ENCODE measurements at places on chromosomes 7 and 10.

DNA sequence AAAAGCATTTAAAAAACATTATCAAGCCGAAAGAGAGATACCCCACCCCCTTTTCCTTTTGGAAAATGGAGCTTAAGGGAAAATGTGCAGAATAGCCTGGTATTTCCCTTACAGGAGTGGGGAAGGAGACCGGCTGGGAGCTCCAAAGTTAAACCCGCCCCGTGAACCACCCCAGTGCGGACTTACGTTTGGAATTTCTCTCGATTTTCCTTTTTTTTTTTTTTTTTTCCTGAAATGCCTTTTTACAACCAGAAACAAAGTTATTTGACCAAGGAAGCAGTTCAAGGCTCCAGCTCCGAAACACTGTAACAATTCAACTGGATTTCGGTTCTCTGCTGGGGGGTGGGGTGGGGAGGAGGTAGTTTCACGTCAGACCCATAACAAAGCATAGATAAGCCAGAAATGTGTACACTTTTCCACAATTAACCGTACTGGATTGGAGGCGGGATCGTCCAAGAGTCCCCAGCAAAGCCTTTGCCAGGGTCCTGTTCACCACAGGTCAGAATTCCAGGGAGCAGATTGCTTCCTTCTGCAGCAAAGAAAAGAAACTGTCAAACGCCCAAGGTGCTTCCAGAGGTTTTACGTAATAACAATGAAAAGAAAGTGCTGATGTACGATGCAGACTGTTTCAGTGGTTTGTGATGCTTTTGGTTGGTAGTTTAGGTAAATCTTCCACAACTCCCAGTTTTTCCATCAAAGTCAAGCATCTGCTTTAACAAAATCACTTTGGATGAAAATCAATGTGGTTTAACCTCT is 6.7 kb downstream of the SKIDA1 start:
- no peak for DNase-seq

DNA sequence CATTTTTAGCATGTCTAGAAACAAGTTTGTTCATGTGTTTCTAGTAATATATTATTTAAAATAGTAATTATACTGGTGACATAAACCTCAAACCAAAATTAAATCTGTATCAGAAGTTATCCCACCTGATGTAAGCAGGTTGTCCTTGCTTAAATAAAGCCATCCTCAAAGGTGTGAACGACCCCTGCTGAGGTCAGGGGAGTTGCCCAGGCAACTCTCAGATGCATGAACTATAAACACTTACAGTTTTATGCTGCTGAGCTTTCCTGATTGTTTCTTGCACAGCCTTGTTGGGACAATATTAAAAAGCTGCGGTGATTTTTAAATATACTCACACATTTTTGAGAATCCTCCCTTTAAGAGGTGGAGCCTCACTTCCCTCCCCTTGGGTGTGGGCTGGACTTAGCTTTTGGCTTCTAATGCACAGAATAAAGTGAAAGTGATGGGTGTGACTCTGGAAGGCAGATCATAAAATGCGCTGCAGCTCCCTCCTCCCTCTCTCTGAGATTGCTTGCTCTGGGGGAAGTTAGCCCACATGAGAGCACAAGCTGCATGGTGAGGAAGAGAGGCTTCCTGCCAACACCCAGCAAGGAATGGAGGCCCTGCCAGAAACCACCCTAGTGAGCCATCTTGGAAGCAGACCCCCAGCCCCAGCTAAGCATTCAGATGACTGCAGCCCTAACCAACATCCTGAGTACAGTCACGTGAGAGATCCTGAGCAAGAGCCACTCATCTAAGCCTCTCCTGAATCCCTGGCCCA is 152.7 kb downstream of the SKIDA1 start:
- DNase-seq: no peak

GRCh38 chr7:46716926-46717325 is 795.9 kb upstream of the IGFBP3 start:
- DNase-seq: no peak

- peak; percentile 48 for DNase-seq
Measured at GRCh38 chr10:15433850-15434537, 62.9 kb upstream of the FAM171A1 start.

GRCh38 chr10:72525277-72525676 is 100.6 kb downstream of the MICU1 start:
- DNase-seq: no peak

GRCh38 chr10:124708246-124708779 is 35.9 kb downstream of the FAM53B start:
- DNase-seq: no peak

DNA sequence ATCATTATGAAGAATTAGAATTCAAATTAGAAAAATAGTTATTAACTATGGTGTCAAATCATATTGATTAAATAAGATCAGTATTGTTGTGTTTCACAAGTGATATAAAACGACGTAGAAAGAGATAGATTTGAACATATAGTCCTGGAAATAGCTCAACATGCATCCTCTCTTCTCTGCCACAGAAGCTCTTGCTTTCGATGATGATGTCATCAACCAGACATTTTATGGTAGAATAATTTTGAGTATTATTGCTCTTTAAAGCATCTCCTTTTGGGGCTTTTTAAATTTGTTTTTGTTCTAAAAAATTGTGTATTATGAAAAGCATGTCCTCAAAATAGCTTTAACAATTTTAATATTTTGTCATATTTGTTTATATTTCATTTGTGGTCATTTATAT is 95.0 kb downstream of the DGKB start:
- DNase-seq: no peak

- no peak for DNase-seq
Measured at GRCh38 chr10:98485959-98486358, 39.2 kb upstream of the HPS1 start.

DNA sequence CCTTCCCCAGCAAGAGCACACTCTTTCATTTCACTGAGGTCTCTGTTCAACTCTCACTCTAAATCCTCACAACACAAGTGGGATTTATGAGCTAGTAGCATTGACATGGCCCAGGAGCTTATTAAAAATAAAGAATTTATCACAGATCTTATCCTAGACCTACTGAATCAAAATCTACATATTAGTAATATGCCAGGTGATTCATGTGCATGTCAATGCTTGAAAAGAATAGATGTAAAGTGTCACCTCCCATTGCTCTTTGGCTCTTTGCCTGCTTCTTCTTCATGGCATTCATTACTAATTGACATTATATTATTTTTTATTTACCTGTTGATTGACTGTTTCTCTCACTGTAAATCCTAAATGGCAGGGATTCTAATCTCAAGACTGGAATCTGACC is 459.2 kb upstream of the LRRTM3 start:
- no peak for DNase-seq

GRCh38 chr7:2645274-2645868 is 13.6 kb downstream of the TTYH3 start:
- no peak for DNase-seq

GRCh38 chr7:100895956-100896731 is 456 bp upstream of the ACHE start:
- no peak for DNase-seq

DNA sequence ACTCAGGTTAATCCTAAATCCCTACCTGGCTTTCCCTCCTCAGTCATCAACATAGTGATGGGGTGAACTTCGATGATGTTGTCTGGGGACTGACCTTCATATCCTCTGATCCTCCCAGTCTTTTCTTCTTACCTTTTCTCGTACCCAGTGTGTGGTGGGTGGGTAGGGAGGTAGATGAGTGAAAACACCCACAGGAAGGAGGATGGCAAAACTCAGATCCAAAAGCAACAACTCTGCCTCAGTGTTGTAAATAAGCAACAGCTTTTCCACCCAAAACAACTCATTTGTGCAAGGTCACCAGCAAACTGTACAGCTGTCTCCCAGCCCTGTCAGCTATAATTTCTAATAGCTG is 38.6 kb downstream of the VOPP1 start:
- no peak for DNase-seq

GRCh38 chr10:123635745-123636144 is 30.4 kb upstream of the GPR26 start:
- DNase-seq: no peak

DNA sequence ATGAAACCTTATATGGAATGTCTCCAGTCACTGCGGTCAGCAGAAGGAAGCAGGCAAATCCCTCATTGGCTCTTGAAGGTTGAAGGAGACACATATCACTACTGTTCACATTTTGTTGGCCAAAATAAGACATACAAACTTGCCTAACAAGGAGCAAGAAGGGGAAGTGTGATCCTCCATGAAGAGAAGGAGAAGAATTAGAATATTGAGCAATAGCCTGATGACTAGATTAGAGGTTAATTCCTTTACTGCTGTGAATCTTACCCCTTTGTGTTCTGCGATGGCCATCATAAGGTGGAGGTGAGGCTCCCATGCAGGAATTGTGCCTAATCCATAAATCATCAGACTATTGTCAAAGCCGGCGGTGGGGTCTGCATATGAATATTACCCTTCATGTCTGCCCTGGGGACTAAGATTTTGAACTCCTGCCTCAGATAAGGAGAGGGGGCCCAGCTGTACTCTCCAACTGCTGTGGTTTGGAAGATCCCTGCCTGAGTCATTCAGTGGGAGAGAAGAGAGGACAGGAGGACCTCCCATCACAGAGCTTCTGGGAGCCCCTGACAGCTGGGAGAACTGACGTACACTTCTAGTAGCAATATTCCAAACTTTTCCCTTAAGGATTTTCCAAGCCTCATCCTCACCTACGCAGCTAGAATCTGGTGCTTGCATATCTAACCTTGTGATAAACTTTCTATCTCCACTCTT is 398.5 kb downstream of the REEP3 start:
- DNase-seq: no peak

GRCh38 chr10:69506487-69506833 is 55.2 kb downstream of the TSPAN15 start:
- DNase-seq: no peak

DNA sequence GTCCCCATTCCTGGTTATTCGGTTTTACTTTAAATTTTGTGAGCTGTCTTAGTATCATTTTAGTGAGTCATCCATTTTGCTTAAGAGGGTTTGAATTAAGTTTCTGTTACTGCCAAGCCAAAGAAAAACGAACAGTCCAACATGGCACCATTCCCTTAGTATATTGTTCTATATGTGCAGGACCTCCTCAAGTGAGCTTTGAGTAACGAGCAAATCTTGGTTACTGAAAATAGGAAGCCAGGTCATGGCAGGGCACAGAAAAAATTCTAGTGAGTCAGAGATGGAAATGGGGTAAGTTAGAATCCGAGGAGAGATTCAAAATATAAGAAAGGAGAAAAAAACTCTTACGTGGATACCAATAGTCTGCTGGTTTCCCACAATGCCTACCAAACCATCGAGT is 292.9 kb downstream of the BAMBI start:
- no peak for DNase-seq

DNA sequence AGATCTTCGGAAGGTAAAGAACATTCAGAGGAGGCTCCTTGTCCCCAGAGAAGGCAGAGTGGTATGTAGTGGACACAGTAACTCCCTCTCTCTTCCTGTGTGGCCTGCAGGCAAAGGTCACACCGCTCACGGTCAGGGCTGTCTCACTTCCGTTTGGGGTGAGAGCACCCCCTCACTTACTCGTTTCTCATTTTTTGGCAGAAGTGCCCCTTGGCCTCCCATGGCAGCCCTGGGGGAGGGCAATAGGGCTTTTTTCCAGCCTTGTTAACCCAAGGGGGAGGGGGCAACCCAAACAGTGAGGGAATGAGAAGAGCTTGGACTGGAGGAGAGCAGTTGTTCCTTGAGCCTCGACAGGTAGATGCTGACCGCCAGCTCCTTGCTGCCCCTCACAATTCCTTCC is 31.8 kb upstream of the SRGN start:
- DNase-seq: no peak

DNA sequence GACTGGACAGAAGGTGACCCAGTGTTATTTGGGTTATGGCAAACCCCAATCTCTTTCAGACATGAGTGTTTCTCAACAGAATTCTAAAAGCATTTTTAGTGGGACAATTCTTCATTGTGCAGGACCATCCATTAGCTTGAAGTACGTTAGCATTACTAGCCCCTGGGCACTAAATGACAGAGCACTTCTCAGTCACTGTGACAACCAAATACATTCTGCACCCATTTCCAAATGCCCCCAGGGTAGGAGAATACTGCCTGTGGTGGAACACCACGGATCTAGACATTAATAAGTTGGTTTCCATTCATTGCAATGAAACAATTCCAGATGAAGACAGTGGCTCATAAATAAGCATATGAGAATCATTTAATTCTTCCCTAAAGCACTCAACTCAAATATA is 102.4 kb upstream of the FRMD4A start:
- DNase-seq: peak; percentile 3

DNA sequence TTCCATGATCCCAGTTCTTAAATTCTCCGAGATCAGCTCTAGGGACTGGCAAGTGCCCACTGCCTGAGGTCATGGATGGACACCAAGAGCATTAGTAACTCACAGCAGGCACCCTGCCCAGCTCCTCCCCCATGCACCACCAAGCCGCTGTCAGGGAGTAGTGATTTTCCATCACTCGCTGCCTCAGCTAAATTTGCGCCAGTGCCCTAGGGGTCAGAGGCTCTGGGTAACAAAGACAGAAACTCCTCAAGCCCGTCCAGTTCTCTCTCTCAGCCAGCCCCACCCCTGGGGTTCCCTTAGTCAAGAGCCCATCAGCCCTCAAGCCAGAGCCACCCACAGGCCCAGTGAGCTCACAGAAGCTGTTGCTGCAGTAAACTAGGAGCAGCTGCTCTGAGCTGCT is 30.0 kb downstream of the PAX2 start:
- DNase-seq: no peak

DNA sequence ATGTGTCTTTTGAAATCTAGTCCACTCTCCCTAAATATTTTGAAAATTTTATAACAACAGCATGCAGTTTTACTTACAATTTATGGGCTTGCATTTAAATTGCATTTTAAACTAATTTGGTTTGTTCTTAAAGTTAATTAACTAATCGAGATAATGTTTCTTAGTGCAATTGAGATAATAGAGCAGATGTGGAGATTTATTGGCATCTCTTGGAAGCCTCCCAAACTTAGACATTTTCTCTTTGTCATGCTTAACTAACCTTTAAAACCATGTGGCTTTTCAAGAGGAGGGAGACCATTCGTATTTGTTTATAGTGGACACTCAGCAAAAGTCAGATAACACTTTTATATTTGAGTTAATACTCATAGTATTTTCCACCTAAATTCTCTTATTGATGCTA is 887.0 kb upstream of the CELF2 start:
- no peak for DNase-seq

GRCh38 chr10:77867124-77867719 is 59.3 kb downstream of the DLG5 start:
- no peak for DNase-seq

- DNase-seq: no peak
Measured at GRCh38 chr10:77175631-77176222, 461.9 kb downstream of the KCNMA1 start.

GRCh38 chr7:11620406-11621253 is 211.4 kb downstream of the THSD7A start:
- DNase-seq: no peak

GRCh38 chr10:12916587-12916986 is 84.9 kb downstream of the CCDC3 start:
- DNase-seq: no peak

GRCh38 chr10:25023278-25023677 is 6.9 kb downstream of the THNSL1 start:
- no peak for DNase-seq

- no peak for DNase-seq
Measured at GRCh38 chr7:137681657-137682562, 164.9 kb downstream of the DGKI start.
